Ecto neural progenitor cell (in vitro differentiated cells): ENCODE measurements at places on chromosomes 3 and 15.

DNA sequence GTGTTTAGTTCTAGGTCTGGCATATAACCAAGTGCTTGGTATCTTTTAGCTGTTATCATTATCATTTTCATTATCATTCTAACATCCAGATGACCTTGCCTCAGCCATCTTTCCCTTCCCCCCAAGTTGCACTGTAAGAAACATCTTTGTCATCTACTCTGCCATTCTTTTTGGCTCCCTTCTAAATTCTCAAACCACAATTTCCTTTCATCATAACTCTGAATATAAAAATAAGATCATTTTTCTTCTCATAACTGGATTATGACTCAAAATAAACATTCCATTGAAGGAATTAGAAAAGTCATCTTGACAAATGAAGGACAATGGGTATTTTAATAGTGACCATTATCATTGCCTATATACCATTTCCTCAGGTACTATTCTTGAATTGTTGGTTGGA is 786.2 kb downstream of the AGBL1 start:
- no peak for DNase-seq

DNA sequence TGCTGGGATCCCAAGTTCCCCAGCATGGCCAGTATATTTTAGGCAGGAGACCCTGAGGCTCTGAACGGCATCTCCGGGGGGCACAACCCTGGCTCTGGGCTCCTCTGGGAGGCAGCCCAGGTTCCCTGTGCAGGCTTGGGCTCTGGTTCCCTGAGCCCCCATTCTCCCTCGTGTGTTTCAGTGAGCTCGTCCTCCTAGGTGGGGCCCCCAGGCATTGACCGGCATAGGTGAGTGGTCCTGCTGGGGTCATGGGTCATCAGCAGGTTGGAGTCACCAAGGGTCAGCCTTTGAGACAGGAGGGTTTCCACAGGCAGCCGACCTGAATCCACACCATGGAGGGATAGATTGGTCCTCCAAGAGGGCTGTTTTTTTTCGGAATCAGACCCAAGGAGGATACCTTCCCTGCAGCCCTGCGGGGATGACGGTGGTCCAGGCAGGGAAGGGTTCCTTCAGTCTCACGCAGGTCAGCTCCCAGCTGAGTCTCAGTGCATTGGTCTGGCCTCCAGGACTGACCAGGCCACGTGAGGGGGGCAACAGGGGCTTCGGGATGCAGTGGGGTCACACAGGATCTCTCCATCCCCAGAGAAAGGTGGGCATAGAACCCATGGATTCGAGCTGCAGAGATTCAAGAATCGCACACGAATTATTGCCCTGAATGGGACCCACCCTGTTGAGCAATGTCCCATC is 226.0 kb downstream of the SNRPN start:
- DNase-seq: no peak

GRCh38 chr3:62923066-62923465 is 47.9 kb upstream of the CADPS start:
- DNase-seq: no peak

- DNase-seq: no peak
Observed at GRCh38 chr15:91524534-91524933, 329.0 kb upstream of the SLCO3A1 start.

DNA sequence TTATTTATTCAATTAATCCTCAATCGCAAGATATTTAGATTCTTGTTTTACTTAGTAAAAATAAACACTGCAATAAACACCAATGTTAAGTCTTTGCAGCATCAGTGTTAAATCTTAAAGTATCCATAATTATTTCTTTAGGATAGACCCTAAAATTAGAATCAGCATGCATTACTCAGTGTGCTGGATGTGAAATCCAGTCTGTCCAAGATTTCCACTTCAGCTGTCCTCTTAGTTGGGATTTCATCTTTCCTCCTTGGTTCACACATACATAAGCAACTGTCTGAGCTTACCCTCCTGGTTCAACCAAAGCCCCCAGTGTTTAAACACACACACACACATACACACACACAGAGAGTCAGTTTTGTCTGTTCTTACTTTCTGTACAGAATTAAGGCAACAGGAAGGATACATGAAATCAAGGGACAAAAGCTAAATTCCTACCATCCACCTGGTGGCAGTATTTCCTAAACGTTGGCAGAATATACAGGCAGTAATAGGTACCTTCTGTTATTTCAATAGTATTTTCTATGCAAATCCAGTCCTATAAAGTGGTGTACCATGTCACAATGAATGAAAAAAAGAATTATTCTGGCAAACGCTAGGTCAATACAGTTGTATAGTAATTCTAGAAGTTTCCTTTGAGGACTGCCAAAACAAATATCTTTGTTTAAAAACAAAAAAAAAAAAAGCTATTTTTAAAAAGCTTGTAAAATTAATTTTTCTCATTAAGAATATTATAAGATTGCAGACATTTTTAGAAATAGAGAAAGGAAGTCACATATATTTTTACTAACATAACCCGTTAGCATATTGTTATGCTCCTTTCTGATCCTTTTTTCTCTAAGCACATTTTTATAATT is 27.3 kb upstream of the DMXL2 start:
- no peak for DNase-seq
